ENCODE measurements at places on chromosomes 16 and 17. TPM values are rescaled to one million over a fixed set of nuclear protein-coding genes. Genes with fewer than 3 reads are reported as not detected.

Gene TBC1D3B
- total RNA-seq = 0.37 TPM

Gene ZNF594
- total RNA-seq = 5.1 TPM

Gene ZNF750
- total RNA-seq = not detected

Gene KRT222
- total RNA-seq = 0.20 TPM

Gene CHST4
- under 0.01 TPM for total RNA-seq

Gene MT1M
- 24.6 TPM for total RNA-seq

Gene KRTAP4-5
- not detected for total RNA-seq

Gene CDRT15L2
- total RNA-seq = not detected

Measured in subcutaneous preadipocyte (primary cell).